ENCODE measurements at places on chromosomes 6 and 20.

- no peak for DNase-seq
These were observed 163.8 kb downstream of the MMUT start for GRCh38 chr6:49299279-49299678.

DNA sequence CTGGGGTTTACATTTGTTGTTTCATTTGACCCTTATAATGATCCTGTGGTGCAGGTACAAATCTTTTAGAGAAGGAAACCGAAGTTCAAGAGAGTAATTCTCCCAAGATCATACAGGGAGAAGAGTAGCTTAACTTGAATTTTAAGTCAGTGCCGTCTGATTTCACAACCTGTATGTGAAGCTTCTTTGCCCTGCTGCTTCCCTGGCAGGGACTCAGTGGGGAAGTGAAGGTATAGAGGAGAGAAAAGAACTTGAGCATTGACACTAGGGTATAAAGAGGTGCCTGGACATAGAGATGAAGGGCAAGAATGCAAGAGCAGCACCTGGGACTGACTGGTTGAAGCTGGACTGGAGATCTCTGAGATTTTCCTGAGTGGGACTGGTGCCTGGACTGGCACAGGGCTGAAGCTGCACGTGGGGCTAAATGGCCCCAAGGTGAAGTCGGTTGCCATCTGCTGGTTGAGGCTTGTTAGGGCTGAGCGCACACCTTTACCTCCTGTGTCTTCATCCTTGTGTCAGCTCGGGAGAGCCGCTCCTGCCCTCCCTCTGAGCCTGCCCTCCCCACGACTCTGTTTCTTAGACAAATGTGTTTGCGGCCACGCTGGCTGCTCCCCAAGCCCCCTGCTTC, 41.8 kb downstream of the FARS2 start:
- no peak for DNase-seq

DNA sequence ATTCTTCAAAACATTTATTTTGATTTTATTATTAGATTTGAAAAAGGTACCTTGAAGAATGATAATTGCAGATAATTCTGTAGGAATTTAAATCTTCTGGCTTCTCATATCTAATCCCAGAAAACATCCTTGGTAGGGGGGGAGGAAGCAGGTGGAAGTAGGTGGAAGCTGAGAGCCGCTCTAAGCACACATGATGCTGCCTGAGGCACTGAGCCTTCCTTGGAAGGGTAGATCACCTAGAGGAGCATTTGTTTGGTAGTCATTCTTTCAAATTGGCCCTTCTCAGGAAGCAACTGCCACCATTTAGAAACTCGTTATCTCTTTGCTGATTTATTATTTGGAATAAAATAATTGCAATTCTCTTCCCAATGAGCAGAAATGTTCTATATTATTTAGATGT, 623.3 kb downstream of the CD109 start:
- DNase-seq = no peak

- no peak for DNase-seq
These were observed 438.3 kb downstream of the CD109 start for GRCh38 chr6:74134327-74134726.

DNA sequence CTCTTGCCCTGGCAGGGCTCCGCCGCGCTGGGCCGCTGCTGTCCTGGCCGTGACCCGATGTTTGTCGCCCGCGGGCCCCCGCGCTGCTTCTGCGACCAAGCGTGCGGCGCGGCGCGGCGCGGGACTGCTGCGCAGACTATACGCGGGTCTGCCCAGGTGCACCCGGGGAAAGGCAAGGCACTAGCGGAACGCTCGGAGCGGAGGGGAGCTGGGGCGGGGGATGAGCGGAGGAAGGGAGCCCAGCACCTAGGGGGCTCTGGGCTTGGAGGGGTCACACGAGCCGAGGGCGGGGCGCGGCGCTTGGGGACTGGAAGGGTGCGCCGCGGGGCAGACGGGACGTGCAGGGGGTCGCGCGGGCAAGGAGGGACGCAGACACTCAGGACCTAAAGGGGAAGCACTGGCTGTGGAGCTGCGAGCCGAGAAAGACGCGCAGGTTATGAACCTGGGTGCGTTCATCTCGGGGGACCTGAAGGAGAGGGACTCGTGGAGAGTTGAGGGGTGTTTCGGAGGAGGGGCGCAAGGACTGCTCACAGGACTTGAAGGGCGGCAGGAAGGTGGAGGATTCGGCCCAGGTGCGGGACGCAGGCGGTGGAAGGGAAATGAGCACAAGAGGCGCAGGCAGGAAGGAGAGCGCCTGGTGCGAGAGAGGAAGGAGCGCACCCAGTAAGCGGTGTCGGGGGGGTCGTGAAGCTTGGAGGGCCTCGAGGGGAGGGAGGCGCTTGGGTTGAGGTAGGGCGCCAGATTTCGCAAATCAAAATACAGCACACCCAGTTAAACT, 40.8 kb upstream of the ZNFX1 start:
- no peak for DNase-seq

DNA sequence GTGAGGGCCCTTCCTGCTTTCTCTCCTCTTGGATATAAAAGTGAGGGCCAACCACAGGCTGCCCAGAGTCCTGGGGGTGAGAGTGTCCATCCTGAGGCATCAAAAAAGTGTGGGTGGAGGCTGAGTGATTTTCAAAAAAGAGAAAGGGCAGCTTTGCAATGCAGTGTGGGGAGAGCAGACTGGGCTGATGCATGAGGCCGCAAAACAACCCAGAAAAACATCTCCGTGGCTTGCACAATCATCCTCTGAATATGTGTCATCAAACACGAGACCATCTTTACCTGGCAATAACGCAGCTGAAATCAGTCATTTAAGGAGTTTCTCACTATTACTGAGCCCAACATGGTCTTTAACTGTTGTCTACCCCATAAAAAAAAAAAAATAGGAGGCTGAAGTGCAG, 191.2 kb upstream of the SOX4 start:
- no peak for DNase-seq

- DNase-seq = no peak
These were observed 113.5 kb downstream of the EPM2A start for GRCh38 chr6:145621776-145622175.

- DNase-seq = peak; percentile 98
These were observed 22.5 kb downstream of the VPS52 start for GRCh38 chr6:33248932-33249731.

GRCh38 chr6:5540370-5540769, 279.1 kb downstream of the FARS2 start:
- DNase-seq = no peak

GRCh38 chr6:99014061-99014460, 66.3 kb upstream of the FBXL4 start:
- DNase-seq = no peak

DNA sequence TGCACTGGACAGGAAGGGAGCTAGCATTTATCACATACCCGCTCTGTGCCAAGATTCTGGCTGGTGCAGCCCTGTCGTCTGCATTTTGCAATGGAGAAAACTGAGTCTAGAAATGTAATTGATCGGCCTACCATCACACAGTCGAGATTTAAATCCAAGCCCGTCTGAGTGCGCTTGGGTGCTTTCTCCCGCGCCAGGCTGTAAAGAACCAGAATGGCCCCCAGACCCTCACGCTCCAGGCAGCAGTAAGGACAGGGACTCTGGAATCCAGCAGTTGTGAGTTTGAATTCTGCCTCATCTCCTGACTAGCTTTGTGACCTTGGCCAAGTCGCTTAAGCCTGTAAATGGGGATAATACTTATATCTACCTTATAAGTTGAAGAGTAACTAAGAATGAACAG, 10.8 kb downstream of the DYNLRB1 start:
- DNase-seq = no peak

DNA sequence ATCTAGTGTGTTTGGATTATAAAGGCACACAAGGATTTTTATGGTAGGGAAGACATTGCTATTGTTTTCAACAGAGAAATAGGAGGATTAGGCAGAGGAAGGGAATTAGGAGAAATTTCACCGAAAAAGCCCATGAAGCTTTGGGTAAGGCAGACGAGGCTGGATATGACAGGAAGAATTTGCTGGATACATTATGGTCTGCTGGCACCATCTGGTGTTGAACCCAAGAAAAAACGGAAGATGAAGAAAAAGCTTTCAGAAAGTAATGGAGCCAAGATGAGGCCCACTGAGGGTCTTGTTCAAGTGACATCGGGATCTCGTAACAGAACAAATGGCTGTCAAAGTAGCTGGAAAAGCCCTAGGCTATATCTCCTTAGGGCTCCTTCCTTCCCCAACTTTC, 56.5 kb downstream of the OR2J2 start:
- no peak for DNase-seq

DNA sequence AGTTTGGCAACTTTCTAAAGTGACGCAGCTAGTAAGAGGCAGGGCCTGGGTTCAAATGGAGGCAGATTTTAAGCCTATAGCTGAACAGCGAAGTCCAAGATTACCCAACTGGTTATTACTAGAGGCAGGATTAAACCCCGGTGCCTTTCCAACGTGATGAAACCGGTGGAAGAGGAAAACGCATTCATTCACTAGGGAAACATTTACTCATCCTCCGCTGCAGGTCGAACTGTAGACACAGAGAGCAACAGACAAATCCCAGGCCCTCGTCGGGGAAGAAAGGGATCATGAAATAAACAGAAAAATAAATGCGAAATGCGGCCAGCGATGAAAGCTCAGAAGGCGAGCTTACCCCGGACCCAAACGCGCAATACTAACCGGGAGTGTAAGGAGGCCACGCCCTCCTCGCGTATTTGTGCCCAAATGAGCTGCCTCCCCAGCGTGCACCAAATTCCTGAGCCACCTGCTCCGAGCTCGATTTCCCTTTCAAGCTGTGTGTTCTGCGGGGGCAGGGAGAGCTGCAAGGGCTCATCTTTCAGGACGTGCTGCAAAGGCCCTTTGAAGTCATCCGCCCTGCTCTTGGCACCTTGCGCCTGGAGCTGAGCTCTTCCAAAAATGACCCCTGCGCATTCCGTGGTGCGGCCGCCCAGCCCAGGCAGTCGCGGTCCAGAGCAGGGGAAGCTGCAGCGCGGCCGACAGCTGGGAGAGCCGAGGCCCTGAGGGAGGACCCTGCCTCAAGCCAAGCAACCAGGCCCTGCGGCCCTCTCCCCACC, 46.9 kb downstream of the PDYN start:
- peak; percentile 77 for DNase-seq

GRCh38 chr6:53603386-53604116, 58.6 kb upstream of the GCLC start:
- no peak for DNase-seq

DNA sequence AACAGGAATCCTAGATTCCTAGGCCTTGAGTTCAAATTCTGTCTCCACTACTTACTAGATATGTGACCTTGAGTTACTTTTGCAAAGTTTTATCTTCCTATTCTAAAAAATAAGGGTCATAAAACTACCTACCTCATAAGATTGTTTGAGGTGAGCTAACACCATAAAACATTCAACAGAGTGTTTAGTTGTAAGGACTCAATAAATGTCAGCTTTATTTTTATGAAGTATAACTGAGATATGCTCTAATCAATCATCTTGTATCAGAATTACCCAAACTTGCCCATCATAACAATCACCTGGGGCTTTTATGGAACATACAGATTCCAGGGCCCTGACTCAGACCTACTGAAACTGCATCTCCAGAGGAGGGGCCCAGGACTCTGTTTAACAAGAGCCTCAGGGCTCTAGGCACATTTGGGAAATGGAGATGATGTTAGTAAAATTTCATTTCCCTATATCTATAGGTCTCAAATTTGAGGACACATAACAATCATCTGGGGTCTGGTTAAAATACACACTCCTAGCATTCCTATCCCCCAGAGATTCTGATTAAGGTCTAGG, 35.5 kb upstream of the MRAP2 start:
- no peak for DNase-seq

- peak; percentile 76 for DNase-seq
These were observed at the start of gene PPP1R3G for GRCh38 chr6:5084781-5085647. Gene PPP1R3G, plus strand, starts transcription at chr6:5085341. Its CDS starts 145 bp downstream, at chr6:5085486.

DNA sequence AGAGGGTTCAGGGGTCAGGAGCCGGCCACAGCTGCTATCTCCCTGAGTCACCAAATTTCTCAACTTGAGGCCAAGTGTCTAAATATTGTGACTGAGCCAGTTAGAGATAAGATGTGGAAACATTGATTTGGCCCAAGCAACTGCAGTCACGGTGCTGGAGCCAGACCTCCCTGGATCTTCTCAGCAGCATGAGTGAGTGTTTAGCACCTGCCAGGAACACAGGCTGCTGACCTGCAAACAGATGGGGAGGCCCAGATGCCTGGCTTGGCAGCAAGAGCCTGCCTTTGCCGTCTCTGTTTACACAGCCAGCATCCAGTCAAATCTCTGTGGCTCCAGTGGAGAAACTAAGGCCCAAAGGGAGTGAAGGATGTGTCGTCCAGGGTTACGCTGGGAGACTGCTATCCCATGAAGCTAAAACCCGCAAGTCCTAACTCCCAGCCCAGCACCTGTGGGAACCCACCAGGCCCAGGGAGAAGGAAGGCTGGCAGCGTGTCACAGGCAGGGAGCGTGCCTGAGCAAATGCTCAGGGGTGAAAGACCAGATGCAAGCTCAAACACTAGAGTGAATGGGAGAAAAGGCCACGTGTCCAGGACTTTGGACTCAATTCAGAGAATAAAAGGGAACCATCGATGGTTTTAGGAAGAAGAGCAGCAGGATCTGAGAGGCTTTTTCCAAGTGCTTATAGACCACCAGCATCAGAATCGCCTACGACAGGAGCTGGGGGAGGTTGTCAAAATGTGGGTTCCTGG, 15.9 kb upstream of the PTGIS start:
- DNase-seq = peak; percentile 91

DNA sequence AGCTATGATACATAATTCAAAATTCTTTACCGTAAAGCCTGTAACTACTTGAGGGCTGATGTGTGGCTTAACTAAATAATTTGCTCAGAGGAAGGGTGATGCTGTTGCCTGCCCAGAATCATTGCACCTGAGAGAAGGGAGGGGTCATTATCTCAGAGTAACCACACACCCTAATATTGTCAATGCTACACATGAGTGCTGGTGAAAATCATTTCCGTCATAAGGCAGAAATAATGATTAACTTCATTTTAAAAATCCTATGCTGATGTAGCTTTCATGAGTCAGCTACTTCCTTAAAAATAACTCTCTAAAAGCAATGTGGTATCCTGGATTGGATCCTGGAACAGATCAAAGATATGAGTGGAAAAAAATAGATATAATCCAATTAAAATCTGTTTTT, 146.4 kb upstream of the FAM83B start:
- no peak for DNase-seq

DNA sequence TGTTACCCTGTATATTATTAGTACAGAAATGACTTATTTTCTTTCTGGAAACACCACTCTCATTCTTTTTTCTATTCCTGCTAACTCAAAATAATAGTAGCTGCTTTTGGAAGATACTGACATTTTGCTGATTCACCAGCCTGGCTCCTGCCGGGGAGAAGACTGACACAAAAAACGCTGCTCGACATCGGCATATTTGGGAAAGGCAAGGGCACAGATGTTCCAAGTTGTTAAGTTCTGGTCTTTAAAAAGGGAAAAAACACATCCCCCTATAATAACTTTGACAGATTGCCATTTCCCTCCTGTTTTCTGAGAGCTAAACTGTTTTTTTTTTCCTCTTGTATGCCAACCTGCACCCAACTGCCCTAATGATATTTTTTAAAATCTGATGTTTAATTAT, 55.4 kb downstream of the CTNNBL1 start:
- no peak for DNase-seq

- DNase-seq = no peak
These were observed 208.2 kb downstream of the CLIC5 start for GRCh38 chr6:45807311-45808041.

- no peak for DNase-seq
These were observed 65.2 kb downstream of the PPP1R14C start for GRCh38 chr6:150207931-150208570.

- DNase-seq = peak; percentile 3
These were observed 86.8 kb upstream of the AFDN start for GRCh38 chr6:167739721-167740475.

GRCh38 chr6:152661776-152662175, 24.6 kb upstream of the SYNE1 start:
- DNase-seq = no peak

- peak; percentile 75 for DNase-seq
These were observed 1.2 kb downstream of the EZR start for GRCh38 chr6:158817728-158818580.
